ENCODE measurements at places on chromosomes 13 and 19.

GRCh38 chr19:19546751-19547162, 8.7 kb downstream of the CILP2 start:
- no peak for DNase-seq

DNA sequence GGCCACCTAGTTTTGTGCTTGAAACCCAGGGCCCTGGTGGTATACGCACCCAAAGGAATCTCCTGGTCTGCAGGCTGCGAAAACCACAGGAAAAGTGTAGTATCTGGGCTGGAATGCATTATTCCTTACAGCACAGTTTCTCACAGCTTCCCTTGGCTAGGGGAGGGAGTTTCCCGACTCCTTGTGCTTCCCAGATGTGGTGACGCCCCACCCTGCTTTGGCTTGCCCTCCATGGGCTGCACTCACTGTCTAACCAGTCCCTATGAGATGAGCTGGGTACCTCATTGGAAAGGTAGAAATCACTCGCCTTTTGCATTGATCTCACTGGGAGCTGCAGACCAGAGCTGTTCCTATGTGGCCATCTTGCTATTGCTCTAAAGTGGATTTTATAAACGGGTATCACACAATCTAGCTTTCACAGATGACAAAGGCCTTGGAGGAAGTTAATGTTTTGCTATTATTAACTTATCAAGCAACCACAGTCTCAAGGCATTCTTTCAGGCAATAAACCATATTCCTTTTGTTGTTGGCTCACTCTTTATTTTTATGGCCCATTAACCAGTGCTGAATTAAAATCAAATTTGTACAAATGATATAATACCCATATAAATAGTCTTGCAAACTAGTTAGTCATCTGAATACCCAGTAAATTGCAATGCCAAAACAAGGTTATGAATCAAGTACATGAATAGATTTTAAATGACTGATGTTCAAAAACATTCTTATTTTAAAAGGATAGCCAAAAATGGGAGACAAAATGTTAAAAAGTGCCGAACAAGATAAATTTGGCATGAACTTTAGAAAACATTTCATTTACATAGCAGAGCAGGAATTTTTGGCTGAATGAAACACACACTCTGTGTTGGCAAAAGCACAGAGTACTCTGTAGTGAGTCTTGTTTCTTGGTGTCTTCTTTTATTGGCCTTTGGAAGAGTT, 475.4 kb upstream of the ARGLU1 start:
- DNase-seq, result no peak

- no peak for DNase-seq
These were observed 8.0 kb downstream of the ATP4A start for GRCh38 chr19:35555301-35556005.

GRCh38 chr13:38630780-38631179, 56.1 kb upstream of the FREM2 start:
- DNase-seq, result no peak

- no peak for DNase-seq
These were observed 65.0 kb downstream of the TBC1D4 start for GRCh38 chr13:75417012-75417384.

GRCh38 chr13:107205318-107206104, 637.6 kb upstream of the ARGLU1 start:
- DNase-seq, result no peak

- no peak for DNase-seq
These were observed 21.9 kb downstream of the PLEKHJ1 start for GRCh38 chr19:2214251-2214650.

- DNase-seq, result no peak
These were observed 28.0 kb downstream of the UPF1 start for GRCh38 chr19:18859676-18860301.

DNA sequence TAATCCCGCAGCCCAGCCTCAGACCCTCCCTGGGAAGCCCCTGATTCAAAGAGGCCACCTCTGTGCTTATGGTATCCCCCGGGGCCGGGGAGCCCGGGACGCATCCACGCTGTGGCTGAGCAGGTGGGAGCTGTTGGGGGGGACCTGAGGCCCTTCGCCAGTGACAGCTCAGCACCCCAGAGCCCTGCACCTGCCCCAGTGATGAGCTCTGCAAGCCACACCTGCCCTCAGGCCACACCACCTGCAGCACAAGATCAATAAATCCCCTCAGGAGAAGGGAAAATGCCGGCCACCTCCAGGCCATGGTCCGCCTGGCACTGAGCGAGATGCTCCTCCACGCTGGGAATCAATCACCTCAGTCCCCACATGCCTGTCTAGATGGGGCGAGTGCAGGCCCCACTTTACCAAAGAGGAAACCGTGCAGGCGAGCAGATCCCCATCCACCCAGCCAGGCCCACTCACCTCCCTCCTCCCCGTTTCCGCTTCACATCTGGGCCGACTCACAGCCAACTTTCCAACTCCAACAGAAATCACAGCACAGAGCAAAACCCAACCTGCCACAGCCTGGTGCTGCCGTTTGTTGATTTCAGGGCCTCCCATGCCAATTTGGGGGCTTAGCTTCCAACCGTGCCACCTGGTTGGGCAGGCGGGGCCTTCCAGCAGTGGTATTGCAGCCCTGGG, 12.8 kb downstream of the MOB3A start:
- DNase-seq, result no peak

DNA sequence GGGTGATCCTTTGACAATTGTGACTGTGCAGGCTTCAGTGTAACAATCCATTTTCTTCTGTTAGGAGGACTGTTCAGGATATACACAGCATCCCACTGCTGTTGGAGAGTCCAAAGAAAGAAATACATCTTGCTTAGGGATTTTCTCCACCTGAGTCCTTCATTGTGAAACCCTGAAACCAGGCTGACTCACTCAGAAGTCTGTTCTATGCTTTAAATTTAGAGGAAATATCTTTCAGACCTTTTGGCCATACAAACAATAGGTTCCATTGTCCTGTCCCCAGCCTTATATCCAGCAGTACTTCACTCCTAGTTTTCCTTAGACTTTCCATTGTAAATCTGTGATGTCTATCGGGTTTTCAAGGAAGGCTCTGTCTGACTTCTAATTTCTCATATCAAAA, 379.1 kb downstream of the SUCLA2 start:
- DNase-seq, result no peak

- DNase-seq, result no peak
These were observed 1.9 kb downstream of the KLF1 start for GRCh38 chr19:12884926-12885748.
